Activated CD8-positive, alpha-beta memory T cell treated with anti-CD3 and anti-CD28 coated beads for 1 hour (primary cell): ENCODE measurements at places on chromosomes 1 and 21.

DNA sequence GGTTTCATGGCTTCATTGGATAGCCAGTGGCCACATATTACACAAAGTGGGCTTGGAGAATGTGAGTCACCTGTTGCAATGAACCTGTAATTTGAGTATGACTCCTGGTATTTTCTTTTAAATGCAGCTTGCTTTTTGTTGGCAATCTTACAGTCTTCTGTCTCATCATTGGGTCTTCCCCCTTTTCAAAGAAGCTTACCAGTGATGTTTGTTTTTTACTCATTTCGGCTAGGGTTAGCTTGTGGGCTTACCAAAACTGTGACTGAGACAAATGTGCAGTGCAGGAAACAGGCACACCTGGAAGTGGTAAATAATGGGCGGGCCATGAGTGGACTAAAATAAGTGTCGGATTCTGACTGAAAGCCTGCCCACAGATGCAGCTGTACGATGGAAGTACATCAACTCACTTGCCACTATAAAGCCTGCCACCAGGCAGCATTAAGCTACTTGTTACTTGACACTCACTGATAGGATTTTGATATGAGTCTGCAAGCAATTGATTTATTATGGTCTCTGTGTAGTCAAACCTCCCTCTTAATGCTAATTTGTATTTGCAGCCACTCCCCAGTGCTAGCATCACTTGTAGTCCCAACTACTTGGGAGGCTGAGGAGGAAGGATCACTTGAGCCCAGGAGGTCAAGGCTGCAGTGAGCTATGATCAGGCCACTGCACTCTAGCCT, 4.2 kb downstream of the HHAT start:
- DNase-seq = no peak

GRCh38 chr21:34915364-34915841, 133.7 kb downstream of the RUNX1 start:
- DNase-seq = no peak

- DNase-seq = no peak
Measured at GRCh38 chr1:224059897-224060427, 53.9 kb upstream of the FBXO28 start.

- DNase-seq = peak; percentile 2
Measured at GRCh38 chr21:33587792-33588484, 546 bp downstream of the DONSON start.

GRCh38 chr1:230503726-230504125, 77.6 kb upstream of the PGBD5 start:
- DNase-seq = no peak

DNA sequence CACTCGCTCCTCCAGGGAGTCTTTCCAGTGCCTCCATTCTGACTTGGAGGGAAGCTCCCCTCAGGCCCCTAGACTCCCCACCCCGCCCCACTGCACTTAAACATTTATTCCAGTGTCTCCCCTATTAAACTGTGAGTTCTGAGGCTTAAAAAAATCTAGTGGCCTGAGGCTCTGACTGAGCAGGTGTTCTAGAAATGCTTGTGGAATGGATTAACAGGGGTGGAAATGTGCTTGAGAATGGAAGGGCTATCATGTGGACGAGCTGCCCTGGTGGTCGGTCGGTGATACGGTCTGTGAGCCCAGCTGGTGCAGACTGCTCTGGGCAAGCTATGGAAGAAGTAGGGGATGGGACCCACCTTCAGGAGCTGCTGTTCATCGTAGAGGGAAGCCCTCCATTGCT, 130.2 kb downstream of the PEX14 start:
- no peak for DNase-seq

DNA sequence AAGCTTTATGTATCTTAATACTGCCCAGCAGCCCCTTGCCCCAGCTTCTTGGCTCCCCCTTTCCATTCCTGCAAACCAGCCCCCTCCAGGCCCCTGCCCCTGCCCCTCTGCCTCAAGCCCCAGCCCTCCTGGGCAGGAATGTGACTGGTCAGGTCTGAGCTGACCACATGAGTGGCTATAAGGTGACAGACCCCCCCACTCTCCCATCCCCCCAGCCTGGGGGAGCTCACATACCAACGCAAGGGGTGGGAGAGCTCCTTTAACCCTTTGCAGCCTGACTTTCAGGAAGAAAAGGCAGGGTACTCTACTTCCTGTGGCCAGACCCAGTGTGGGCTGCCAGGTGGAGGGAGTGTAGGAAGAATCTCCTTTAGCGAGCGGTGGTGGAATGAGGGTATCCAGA, 33.2 kb downstream of the AHDC1 start:
- DNase-seq = no peak

- no peak for DNase-seq
Measured at GRCh38 chr1:84286071-84286470, 15.4 kb upstream of the SAMD13 start.

DNA sequence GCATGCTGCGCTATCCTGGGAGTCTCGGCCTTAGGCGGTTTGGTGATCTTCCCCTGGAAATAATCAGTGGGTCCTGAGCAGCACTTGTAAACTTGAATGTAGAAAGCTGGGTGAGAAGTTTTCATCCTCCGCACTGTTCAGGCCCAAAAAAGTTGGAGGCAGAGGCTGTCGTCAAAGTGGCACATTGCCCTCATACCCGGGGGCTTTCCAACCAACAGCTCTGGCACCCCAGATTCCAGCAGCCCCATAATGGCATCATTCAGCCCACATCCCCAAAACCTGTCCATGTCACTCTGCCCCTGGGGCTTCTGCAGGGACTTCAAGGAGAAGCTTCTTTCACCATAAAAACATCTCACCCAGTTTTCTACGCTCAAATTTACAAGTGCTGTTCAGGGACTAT, 59.3 kb downstream of the TOR1AIP2 start:
- no peak for DNase-seq

GRCh38 chr1:66978201-66978600, 53.4 kb downstream of the MIER1 start:
- DNase-seq = no peak

DNA sequence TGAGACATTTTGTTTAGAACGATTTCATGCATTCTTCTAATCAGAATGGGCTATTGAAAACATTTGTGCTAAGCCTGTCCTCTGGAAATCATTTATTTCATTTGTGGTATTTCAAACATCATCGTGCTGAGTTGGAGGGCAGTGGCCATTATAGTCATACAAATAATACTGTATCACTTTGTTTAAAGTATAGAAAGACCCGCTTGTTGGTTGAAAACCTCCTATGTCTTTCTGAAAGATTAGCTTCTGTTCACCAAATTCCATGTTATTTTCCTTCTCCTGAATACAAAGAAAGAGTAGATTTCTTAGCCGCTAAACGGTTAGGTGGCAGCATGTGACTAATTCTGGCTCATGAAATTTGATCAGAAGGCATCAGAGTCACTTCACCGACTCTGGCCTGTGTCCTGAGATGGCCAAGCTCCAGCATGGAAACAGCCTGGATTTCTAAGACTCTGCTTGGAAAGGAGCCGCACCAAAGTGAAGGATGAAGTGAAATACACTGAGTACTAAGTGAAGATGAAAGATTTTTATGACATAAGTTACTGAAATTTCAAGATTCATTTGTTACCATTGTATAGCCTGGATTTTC, 355.1 kb downstream of the USP25 start:
- no peak for DNase-seq

GRCh38 chr1:161313554-161314200, 504 bp upstream of the SDHC start:
- DNase-seq = no peak

- no peak for DNase-seq
Measured at GRCh38 chr1:11634365-11635192, 19.6 kb downstream of the FBXO2 start.

DNA sequence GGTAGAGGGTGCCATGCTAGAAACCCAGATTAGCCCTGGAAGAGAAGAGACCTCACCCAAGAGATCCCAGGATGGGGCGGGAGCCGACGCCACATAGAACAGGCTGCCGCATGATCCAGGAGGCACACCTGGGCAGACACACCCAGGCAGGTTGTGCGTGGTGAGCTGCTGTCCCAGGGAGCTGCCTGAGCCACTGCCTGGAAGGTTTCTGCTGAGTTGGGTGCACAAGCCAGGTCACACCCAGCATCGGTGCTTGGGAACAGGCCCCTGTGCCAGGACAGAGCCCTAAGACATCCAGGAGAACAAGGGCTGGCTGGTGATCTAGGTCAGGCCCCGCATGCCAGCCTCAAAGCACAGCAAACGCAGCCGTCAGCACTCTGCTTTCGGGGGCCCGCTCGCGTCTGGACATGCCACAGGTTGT, 40.2 kb downstream of the CTNNBIP1 start:
- DNase-seq = no peak

DNA sequence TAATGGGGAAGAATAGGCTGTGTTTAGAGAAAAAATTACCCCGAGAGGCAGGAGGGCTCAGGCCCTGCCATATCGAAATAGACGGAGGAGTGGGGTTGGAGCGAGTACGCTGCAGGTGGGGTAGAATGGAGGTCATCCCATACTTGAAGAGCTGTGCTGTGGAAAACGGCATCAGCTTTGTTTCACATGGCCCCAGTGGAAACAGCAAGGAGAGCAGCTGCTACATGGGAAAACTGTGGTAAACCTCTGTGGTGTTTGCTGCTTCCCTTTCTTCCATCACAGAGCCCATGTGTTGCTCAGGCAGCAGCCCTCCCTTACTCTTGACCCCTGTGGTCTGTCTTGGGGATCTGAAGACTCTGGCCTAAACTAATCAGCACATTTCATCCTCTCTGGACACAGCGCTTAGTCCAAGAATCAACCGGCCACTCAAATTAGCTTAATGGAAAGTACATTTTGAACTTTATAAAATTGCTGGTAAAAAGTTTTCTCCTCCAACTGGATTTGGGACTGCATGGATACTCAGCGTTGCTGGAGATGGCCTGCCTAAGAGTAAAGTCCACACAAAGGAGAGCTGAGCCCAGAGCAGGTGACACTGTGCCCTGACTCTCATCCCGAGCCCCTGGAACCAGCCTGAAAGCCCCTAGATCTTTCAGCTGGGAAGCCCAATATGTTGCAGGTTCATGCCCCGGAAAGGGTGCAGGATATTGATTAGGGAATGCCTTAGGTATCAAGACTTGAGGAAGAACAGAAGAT, 127.1 kb upstream of the GADD45A start:
- DNase-seq = no peak

GRCh38 chr21:29233611-29234540, 64.8 kb upstream of the BACH1 start:
- no peak for DNase-seq

DNA sequence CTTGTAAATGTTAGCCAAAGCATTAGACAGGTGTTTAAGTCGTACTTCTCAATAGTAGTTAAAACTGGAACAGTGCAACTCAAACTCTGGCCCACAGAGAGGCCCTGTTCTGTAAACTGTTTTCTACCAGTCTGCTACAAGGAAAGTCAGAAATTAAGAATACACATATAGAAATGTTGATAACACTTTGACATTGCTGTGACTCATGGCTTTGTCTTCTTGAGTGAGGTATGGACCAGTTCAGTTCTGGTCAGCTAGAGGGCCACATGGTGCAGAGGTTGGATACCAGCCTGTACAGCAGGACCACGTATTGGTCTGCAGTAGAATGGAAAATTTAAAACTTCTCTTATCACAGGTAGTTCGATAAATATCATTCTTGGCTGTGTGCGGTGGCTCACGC, 22.3 kb downstream of the ZBTB8B start:
- DNase-seq = no peak

DNA sequence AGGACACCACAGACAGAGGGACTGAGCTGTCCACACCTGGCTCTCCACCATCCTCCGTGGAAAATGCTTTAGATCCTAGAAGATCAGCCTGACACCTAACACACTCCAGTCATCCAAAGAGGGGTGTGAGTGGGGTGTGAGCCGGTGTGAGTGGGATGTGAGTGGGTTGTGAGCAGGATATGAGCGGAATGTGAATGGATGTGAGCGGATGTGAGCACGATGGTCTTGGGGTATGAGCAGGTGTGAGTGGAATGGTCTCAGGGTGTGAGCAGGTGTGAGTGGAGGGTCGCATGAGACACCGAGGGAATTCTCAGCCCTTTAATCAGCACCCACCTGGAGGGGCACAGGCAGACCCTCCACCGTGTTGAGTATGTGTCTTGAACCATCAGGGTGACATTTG, 851 bp downstream of the TCP10L start:
- no peak for DNase-seq

GRCh38 chr21:24594082-24594481, 1013.2 kb downstream of the MRPL39 start:
- no peak for DNase-seq

DNA sequence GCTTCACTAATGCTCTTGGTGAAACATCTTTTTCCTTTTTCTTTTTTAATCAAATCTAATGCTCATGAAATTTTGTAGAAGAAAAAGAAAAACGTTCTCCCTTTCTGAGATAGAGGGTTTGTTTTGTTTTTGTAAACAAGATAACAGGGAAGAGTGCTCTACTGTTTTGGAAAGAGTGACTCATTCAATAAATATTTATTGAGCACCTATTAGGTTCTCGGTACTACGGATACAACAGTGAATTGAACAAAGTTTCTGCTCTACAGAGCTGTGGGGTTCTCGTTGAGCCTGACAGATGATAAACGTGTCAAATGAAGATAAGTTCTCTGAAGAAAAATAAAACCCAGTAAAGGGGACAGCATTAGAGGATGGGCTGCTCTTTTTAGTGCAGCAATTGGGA, 7.0 kb downstream of the PGM1 start:
- DNase-seq = no peak

DNA sequence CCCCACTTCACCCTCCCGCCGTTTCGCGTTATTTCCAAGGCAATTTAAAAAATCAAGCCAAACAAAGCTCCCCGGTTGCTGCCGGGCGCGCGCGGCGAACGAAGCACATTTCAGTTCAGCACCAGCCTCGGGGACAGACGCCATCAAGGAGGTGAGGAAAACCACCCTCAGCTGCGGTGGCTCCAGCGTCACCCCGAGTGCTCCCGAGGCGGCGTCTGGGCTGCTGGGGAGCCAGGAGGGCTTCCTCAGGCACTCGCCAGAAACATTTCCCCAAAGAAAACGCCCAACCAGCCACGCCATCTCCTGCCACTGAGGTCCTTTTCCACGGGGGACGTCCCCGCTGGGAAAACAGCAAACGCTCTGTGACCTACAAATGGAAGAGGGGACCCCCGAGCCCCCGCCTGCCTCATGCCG, 623 bp downstream of the GNG4 start:
- DNase-seq = peak; percentile 43

DNA sequence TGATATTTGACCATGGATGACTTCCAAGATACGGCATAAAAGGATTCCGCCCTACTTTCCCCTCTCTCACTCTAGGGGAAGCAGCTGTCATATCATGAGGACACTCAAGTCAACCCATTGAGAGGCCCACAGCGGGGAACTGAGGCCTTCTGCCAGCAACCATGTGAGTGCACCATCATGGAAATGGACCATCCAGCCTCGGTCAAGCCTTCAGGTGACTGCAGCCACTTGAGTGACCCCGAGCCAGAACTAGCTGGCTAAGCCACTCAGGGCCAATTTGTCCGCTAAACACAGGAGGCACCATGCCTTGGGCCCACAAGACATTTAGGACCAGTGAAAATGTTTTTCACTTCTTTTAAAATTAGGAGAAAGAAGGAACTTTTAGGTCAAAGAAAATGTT, 11.1 kb upstream of the GJB5 start:
- no peak for DNase-seq

DNA sequence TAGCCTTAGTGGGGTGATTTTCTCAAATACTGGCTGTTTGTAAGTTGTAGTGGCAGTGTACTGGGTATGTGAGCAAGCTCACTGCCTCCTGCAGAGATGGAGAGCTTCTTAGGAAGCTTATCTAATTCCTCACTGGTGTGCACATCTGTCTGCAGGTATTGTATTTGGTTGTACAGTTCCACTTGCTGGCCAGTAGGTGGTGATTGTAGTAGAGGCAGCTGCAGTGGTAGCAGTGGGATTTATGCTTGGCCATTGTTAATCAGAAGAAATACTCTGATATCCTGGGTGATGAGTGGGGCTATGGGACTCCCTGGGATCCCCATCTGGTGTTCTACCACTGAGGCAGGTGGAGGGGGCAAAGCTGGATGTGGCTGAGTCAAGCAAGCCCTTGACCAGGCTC, 276.1 kb upstream of the SPAG17 start:
- no peak for DNase-seq
